ENCODE measurements at places on chromosomes 2 and 18. TPM values are rescaled to one million over a fixed set of nuclear protein-coding genes. Genes with fewer than 3 reads are reported as not detected.

DAW1 gene
- total RNA-seq: 0.65 TPM

KCNG2 gene
- total RNA-seq: 0.15 TPM

LOXL3 gene
- total RNA-seq: 4.1 TPM

CDK15 gene
- total RNA-seq: 1.0 TPM

PPM1B gene
- 41.1 TPM for total RNA-seq

CHN1 gene
- total RNA-seq: 6.7 TPM

APCDD1 gene
- 48.3 TPM for total RNA-seq

INHBB gene
- 3.7 TPM for total RNA-seq

RAB27B gene
- total RNA-seq: 1.0 TPM

Data from left cardiac atrium (tissue), 4 donors.